ENCODE measurements at places on chromosomes 7 and 10.

GRCh38 chr10:53140506-53140905 is 367.9 kb upstream of the MBL2 start:
- no peak for DNase-seq

- DNase-seq, result no peak
These were observed 17.5 kb downstream of the ZNF33A start for GRCh38 chr10:38027986-38028385.

GRCh38 chr7:16027396-16027795 is 340.9 kb upstream of the MEOX2 start:
- no peak for DNase-seq

- DNase-seq, result no peak
These were observed 44.0 kb downstream of the CREB3L2 start for GRCh38 chr7:137957887-137958286.

DNA sequence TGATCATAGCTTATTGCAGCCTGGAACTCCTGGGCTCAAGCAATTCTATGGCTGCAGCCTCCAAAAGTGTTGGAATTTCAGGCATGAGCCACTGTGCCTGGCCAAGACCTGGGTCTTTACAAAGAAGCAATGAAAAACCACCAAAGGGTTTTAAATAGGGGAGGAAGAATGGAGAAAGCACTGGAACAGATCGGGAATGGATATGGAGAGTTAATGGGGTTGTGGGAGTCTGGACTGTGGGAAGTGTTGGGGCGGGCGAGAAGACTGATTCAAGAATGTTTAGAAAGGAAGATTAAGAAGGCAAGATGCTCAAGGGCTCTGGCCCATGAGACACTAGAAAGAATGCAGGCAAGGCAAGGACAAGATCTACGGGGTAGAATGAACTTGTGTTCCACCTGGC is 98.5 kb downstream of the CARD11 start:
- no peak for DNase-seq

GRCh38 chr10:15485027-15485426 is 113.9 kb upstream of the FAM171A1 start:
- no peak for DNase-seq

- no peak for DNase-seq
These were observed 24.9 kb downstream of the PAXIP1 start for GRCh38 chr7:154978017-154978416.

- no peak for DNase-seq
These were observed 33.9 kb upstream of the ORC5 start for GRCh38 chr7:104241538-104242209.

- no peak for DNase-seq
These were observed 56.3 kb downstream of the PLXNA4 start for GRCh38 chr7:132519936-132520335.

DNA sequence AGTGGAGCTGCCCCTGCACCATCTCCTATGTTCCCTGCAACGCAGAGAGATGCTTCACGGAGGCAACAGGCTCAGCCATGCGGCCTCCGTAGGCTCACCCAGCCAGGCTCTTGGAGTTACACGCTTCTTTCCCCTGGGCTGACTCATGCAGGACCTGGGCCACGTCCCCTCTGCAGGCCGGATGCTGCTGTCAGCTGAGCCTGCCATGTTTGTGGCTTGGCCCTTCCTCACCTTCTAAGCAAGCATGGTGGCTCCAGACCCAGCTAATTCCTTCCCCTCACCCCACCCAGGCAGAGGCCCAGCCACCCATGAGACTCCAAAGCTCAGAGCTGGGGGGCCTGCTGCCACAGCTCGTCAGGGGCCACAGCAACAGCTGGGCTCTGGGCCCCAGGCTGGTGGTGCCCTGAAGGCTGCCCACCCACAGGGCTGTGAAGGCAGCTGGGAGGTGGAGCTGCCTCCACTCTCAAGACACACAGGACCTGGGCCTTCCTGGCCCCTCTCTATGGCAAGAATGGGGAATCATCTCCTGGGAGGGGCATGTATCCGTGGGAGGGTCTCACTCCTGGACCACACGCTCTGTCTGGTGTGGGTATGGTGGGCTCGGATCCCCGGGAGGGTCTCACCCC is 219.6 kb downstream of the ELFN1 start:
- DNase-seq, result no peak

GRCh38 chr7:91565499-91566401 is 301.5 kb downstream of the FZD1 start:
- no peak for DNase-seq

DNA sequence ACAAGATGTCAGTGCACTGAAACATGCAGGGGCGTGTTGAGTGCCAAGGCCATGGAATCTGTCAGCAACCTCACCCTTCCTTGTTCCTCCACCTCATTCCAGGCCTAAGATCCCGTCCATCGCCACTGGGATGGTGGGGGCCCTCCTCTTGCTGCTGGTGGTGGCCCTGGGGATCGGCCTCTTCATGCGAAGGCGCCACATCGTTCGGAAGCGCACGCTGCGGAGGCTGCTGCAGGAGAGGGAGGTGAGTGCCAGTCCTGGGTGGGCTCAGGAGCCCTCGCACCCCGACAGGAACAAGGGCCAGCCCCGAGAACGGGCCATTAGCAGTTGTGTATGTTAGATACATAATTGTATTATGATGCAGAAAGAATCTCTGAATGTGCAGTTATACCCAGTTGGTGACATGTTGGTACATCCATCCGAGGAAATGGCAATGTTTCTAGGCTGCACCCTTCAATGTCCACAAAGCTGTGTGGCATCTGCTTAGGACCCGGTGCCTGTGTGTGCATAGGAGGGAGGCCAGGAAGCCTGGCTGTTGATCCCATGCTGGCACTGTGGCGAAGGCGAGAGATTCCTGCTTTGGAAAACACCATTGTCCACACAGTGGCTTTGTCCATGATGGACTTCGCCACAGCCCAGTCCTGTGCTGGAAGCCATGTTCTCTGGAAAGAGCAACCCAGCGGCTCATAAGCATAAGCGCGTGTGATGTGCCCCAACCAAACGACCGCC is 154.2 kb downstream of the EGFR start:
- no peak for DNase-seq

DNA sequence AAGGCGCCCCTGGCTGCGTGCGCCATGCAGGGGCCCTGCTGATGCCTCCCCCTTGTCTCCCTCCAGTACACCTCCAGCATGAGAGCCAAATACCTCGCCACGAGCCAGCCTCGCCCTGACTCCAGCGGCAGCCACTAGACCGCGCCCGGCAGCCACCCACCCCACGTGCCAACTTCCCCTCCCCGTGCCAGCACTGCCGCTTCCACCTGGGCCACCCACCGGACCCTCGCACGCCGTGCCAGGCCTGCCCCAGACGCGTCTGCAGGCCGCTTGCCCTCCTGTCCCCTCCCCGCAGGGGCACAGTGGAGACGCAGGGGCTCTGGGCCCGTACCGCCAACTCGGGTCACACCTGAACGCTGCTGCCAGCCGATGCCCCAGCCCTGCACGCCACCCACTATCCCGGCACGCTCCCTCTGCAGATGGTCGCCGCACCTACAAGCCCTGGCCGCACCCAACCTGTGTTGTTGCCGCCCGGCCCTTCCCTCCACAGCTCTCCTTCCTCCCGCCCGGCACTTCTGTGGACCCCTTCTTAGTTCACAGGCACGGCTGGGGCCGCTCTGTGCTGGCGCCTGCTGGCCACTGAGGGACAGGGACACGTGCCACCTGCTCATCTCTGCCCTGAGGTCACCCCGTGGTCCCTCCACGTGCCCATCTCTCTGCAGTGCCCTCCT is 26.3 kb upstream of the AMZ1 start:
- DNase-seq, result no peak

GRCh38 chr7:155458878-155459699 is 1.2 kb downstream of the EN2 start:
- DNase-seq, result no peak

GRCh38 chr7:114889646-114890285 is 32.1 kb upstream of the MDFIC start:
- DNase-seq, result no peak

DNA sequence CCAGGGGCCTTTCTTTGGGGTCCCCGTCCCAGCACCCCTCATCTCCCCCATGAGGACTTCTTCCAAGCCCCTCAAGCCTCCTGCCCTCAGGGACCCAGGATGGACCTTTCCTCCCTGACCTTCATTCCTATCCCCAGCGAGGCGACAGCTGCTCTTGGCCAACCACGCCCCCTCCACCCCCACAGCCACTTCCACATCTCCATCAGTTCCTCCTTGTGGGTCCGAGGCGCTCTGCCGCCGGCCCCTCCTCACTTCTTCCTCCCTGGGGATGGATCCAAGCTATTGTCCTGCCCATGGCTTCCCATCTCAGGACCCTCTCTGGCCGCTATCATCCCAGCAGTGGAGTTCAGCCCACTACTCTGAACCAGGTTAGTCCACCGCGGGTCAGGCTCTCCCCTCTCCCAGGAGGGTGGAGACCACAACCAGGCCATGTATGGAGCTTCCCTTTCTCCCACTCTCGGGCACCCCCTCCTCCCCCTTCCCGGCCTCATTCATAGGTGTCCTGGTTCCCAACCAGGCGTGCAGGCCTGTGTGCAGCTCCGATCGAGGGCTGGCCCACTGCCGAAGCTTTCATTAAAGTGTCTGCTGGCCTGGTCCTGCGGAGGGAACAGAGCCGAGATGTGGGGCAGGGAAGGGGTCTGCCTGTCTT is 1.7 kb upstream of the SH2B2 start:
- DNase-seq, result no peak

DNA sequence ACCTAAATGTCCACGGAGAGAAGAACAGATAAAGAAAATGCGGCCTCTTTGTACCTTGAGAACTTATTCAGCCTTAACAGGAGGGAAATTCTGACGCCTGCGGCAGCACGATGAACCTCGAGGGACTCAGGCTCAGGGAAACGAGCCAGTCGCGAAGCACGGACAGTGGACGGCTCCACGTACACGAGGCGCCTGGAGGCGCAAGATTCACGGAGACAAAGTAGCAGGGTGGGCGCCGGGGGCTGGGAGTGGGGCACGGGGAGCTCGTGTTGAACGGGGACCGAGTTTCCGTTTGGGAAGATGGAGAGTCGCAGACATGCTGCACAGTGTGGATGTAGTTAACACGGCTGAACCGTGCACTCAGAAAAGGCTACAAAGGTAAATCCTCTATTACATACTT is 13.2 kb upstream of the UTF1 start:
- DNase-seq, result no peak

- DNase-seq, result no peak
These were observed 218.9 kb downstream of the DOCK4 start for GRCh38 chr7:111987115-111987826.

GRCh38 chr7:99061001-99061776 is 82.7 kb downstream of the SMURF1 start:
- no peak for DNase-seq

DNA sequence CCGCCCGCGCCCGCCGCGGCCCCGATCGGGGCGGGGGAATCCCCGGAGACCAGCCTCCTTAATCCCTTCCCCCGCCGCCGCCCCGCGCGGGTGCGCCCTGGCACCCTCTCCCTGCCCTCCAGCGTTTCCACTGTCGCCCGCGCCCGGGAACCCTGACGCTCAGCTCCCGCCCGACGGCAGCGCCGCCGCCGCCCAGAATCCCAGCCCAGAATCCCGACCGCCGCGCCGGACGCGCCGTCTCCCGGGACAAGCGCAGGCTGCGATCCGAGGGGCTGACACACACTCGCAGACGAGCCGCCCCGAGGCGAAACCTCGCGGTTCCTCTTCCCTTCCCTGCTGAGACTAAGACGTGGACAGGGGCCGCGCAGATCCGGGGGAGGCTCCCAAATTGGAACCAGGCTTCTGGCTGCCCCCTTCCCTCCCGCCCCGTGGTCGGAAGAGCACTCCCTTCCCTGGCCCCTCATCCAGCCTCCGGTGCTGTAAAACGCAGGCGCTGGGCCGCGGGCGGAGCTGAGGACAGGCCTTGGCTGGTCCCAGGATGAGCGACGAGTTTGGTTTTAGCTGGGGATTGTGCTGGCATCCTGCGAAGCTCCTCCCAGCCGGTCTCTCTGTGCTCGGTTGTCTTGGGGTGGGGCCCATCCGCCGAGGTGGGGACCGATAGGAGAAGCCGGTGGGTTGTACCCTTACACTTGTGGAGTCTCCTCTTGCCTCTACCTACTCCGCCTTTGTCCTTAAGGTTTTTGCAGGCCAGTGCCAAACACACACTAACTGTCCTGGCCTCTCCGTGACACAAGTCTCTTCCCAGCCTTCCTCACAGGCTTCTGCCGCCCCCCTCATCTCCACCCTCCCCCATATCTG is 1.1 kb downstream of the MARVELD1 start:
- no peak for DNase-seq

GRCh38 chr7:22219739-22220493 is 137.0 kb downstream of the RAPGEF5 start:
- no peak for DNase-seq

DNA sequence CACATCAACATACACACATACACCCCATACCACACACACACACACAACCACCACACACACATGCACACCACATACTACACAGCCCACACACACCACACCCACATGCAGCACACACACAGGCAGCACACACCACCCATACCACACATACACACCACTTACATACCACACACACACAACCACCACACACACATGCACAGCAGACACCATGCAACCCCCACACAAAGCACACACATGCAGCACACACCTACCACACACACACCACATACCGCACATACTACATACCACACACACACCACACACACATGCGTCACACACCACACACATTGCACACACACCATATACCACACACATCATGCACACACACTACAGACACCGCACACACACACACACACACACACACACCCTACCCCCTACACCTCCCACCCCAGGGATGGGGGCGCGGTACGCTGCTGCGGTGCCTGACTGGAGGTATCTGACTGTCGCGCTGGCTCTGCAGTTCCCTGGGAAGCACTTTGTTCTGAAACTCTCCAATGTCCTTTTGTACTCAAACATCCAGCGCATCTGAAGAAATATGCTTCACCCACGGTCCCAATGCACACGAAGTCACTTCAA is 5.4 kb upstream of the TRPV6 start:
- no peak for DNase-seq

DNA sequence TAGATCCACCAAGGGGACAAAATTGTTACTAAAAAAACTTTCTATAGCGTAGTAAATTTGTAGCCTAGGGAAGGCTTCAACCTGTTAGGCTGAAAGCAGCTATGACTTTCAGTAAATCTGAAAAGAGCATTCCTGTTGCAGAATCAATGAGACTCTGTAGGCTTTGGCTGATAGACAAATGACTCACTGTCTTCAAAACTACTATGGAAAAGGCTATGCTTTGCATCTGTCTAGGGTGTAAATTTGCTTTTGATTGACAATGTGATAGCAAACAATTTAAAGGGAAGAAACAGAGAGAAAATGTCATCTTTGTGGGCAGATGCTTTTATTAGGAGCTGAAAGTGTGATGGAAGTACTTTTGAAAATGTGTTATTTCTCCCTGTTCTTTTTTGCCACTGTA is 60.6 kb downstream of the ARL5B start:
- DNase-seq, result no peak
